ENCODE measurements at places on chromosomes 6 and 20. TPM values are rescaled to one million over a fixed set of nuclear protein-coding genes. Genes with fewer than 3 reads are reported as not detected.

RAET1G gene
- not detected for total RNA-seq

DNA sequence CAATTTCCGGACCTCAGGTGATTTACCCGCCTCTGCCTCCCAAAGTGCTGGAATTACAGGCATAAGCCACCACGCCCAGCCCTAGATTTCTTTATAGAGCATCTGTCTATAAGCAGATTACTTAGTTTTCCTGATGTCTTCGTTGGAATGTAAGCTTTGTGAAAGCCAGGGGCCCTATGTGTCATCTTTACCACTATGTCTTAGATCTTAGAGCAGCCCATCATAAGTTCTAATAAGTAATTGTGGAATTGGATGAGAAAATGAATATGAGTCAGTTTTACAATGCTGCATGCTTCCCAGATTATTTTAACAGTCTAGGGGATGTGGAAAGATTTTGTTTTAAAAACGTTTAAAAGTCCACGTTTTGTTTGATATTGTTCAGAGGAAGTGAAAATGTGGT lies 9.1 kb upstream of the ZBTB2 start:
- no peak for DNase-seq

DNA sequence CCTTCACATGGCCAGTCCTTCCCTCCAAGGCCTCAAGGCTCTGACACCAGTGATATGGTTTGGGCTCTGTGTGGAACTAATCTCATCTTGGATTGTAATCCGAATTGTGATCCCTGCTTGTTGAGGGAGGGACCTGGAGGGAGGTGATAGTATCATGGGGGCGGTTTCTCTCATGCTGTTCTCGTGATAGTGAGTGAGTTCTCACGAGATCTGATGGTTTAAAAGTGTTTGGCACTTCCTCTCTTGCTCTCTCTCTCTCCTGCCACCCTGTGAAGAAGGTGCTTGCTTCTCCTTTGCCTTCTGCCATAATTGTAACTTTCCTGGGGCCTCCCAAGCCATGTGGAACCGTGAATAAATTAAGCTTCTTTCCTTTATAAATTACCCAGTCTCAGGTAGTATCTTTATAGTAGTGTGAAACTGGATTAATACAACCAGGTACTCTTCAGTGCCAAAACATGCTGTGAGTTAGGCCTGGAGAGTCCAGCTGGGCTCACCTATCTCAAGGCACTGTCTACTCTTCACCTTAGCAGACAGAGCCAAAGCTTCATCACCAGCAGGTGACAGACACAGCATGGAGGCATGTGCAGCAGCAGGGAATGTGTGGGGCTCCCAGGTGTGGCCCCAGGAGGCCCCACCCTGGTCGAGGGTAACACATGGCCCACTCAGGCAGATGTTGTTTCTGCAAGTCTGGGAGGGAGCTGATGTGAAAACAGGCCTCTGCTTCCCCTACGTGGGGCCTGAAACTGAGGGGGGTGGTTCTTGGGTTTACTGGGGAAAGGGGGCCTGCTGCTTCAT lies 97.5 kb upstream of the CDYL start:
- DNase-seq: no peak

COL19A1 gene
- 7.1 TPM for total RNA-seq

DNA sequence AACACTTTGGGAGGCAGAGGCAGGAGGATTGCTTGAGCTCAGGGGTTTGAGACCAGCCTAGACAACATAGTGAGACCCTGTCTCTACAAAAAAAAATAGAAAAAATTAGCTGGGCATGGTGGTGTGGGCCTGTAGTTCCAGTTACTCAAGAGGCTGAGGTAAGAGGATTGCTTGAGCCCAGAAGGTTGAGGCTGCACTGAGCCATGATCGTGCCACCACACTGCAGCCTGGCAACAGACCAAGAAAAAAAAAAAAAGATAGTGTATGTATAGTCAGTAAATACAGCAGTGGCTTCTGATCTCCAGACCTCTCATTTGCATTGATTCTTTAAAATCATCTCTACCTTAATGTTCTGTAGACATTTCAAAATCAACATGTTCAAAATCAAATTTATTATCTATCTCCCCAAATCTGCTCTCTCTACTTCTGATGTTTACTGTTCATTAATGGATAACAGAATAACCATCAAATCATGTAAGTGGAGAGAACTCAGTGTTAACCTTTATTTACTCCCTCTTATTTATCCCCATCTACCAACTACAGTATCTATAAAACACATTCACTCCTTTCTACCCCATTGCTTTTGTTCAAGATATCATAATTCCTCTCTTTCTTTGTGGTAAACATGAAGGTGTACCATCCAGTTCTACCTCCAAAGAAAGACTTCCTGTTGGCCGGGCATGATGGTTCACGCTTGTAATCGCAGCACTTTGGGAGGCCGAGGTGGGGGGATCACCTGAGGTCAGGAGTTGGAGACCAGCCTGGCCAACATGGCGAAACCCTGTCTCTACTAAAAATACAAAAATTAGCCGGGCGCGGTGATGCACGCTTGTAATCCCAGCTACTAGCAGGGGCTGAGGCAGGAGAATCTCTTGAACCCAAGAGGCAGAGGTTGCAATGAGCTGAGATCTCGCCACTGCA lies 7.7 kb downstream of the PROCR start:
- DNase-seq: no peak

Measured in dorsolateral prefrontal cortex (tissue), 122 donors.